Stimulated activated naive CD8-positive, alpha-beta T cell treated with anti-CD3 and anti-CD28 coated beads, Interleukin-15, Interleukin-2, amounts not matched to agents 100 U/mL and 50 U/mL, for 24 hours (primary cell): ENCODE measurements at places on chromosomes 7 and 10.
A peak's percentile ranks its signal among the peaks of the same experiment; 100 is the strongest.

GRCh38 chr10:1932692-1933094 lies 195.4 kb upstream of the ADARB2 start:
- no peak for DNase-seq

DNA sequence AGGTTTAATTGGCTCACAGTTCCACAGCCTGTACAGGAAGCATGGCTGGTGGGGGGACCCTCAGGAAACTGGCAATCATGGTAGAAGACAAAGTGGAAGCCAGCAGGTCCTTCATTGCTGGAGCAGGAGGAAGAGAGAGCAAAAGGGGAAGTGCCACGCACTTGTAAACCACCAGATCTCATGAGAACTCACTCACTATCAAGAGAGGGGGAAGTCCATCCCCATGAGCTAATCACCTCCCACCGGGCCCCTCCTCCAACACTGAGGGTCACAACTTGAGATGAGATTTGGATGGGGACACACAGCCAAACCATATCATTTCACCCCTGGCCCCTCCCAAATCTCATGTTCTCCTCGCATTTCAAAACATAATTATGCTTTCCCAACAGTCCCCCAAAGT lies 171.9 kb upstream of the CACNA2D1 start:
- no peak for DNase-seq

GRCh38 chr7:20301311-20301939 lies 29.3 kb upstream of the ITGB8 start:
- no peak for DNase-seq

DNA sequence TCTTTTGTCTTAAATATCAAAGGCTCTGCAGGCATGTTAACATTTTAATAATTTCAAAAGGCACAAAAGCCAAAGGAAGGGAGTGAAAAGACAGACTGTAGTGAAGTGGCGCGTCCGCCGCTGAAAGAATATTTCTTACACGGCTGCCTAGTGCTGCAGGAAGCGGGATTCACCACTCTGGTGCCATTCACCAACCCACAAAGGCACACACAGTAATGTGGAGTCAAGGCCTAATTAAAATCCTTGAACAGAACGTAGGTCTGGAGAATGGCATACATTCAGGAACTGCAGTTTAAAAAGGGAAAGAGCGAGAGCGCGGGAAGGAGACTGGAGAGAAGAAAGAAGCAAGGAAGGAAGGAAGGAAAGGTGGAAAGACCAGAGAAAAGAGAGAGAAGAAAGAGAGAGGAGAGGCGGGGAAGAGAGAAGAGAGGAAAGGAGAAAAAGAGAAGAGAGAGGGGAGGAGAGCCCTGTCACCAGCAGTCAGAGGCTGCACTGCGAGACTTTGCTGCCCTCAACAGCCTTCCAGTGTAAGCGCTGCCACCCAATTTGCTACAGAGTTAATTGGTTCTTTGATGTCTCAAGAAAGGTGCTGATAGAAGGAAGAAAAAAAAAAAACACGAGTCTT lies 554.0 kb downstream of the MDFIC start:
- DNase-seq, result no peak

- no peak for DNase-seq
Observed at GRCh38 chr10:62000037-62000603, 98.6 kb downstream of the ARID5B start.

- DNase-seq, result no peak
Observed at GRCh38 chr7:142787783-142788182, 17.0 kb downstream of the PRSS2 start.

GRCh38 chr10:14621037-14621436 lies 153.7 kb downstream of the FAM107B start:
- DNase-seq, result no peak

DNA sequence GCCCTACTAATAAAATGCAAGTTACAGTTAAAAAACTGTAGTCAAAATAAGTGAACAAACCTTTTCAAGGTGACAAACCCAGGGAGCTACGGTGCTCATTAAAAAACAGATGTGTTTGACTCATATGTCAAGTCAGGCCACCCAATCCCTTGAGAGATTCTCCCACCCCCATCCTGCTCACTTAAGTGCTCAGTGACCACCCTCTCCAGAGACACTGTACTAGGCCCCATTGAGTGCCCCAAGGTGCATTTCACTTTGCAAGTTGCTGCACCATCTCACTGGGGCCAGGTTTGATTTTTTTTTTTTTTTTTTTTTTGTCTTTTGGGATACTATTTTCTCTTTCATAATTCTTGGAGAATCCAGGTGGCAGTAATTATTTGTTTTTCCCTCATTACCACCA lies 1.9 kb downstream of the ERV3-1 start:
- DNase-seq, result no peak

GRCh38 chr7:103141753-103142404 lies 7.0 kb downstream of the NAPEPLD start:
- no peak for DNase-seq

GRCh38 chr7:14389181-14389591 lies 399.7 kb upstream of the ETV1 start:
- no peak for DNase-seq

DNA sequence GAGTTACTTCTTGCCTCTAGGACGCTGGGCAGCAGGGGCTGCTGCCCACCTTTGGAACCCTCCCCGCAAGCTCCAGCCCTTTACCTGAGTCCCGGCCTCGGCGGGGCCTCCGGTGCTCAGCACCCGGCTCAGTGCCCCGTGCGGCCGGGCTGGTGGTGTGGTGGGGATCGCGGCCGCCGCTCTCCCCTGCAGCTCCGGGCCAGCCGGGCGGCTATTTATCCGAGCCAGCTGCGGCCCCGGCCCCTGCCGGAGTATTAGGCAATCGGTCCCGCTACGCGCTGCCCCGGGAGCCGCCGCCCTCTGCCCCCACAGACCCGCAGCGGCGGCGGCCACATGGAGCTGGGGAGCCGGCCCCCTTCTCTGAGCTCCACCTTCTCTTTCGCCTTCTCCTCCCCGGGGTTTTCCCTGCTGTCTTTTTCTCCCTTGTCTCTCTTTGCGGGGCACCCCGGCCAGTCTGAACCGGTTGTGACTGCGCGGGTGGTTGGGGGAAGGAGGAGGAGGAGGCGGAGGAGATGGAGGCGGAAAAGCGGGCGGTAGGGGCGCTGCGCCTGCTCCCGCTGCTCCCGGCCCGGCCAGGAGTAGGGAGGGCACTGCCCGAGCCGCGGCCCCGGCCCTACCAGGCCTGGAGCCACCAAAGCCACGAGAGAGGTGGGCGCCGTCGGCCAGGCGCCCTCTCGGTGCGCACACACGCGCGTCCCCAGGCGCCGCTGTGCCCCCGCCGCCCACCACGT lies at the start of gene SLC16A9:
Gene SLC16A9, minus strand, starts transcription at position 456 of the 731 bp plus-strand sequence. CDS start 25,559 bp downstream, outside the sequence.
- DNase-seq, result peak; percentile 63

DNA sequence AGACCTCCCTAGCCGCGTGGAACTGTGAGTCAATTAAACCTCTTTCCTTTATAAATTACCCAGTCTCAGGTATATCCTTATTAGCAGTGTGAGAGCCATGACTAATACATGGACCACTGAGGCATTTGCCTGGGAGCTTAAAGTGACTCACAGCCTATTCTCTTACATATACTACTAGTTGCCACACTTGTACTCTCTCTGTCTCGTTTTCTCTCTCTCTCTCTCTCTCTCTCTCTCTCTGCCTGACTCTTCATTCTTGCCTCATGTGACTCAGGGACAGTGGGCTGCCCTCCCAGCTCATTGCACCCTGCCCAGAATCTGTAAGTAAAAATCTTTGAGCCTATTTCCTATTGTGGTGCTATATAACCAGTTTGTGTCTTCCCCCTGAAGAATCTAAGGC lies 238.5 kb upstream of the MAGI2 start:
- DNase-seq, result no peak

GRCh38 chr7:96591159-96591899 lies 118.3 kb downstream of the SEM1 start:
- no peak for DNase-seq

- DNase-seq, result no peak
Observed at GRCh38 chr7:40810274-40810673, 675.5 kb downstream of the SUGCT start.

- no peak for DNase-seq
Observed at GRCh38 chr7:42029405-42029804, 207.6 kb downstream of the GLI3 start.

GRCh38 chr10:62108759-62109586 lies 159.7 kb downstream of the RTKN2 start:
- DNase-seq, result no peak

- no peak for DNase-seq
Observed at GRCh38 chr7:157738066-157738460, 401.3 kb downstream of the DNAJB6 start.

- DNase-seq, result peak; percentile 43
Observed at GRCh38 chr10:24503461-24504320, 220.0 kb downstream of the ARHGAP21 start.

DNA sequence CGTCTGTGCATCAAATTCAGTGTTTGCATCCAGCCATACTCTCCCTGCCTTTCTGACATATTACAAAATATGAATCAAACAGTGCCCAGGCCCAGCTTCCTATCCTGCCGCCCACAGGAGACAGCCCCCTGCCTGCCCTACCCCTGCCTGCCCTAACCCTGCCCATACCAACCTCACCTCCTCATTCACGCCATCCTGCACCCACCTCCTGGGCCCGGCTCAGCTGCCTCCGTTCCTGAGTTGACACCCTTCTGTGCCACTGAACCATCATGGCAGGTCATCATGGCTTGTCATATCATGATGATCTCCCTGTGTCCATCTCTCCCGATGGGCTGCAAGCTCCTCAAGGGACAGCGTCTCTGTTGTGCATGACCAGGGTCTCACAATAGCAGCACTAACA lies 72.3 kb downstream of the TNS3 start:
- DNase-seq, result no peak

GRCh38 chr10:124291001-124291701 lies 127.6 kb downstream of the OAT start:
- DNase-seq, result peak; percentile 19

DNA sequence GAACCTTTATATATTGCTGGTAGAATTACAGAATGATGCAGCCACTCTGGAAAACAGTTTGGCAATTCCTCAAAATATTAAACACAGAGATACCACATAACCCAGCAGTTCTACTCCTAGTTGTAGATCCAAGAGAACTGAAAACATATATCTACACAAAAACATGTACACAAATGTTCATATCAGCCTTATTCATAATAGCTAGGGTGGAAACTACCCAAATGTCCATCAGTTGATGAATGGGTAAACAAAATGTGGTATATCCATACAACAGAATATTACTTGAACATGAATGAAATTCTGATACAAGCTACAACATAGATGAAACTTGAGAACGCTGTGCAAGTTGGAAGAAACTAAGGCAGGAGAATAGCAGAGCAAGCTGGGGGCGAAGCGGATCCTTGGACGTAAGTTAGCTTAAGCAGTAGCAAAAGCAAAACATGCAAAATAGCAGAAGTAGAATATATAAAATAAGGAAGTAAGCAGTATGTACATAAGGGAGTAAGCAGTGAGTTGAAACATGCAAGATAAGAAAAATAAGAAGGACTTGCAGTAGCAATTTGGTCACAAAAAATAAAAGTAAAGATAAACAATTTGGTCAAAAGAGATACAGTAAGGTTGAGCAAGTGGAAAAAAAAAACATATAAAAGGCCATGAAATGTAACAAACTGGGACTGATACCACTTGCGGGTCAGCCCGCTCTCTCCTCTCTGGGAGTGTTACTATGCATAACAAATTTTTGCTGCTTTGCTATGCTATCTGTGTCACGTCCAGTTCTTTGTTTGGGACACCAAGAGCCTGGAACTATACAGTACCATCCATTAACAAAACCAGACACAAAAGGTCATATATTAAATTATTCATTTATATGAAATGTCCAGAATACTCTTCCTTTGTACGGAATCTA lies 18.0 kb upstream of the HILPDA start:
- no peak for DNase-seq

DNA sequence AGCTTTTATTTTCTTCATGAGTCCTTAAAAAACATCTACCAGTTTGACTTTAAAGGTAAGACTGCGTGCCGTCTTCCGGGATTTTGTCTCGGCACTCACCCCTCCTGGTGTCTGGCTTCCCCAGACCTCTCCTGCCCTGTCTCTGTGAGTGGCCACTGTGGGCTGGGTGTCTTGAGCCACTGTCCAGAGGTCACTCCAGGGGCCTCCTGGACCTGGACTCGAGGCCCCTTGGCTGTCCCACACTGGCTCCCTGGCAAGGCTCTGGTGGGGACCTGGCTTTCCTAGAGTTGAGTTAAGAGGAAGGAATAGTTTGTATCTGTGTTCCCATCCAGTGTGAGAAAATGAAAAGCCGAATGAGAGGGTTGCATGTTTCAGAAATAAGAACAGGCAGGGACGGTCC lies 95.5 kb downstream of the NKX6-2 start:
- no peak for DNase-seq

DNA sequence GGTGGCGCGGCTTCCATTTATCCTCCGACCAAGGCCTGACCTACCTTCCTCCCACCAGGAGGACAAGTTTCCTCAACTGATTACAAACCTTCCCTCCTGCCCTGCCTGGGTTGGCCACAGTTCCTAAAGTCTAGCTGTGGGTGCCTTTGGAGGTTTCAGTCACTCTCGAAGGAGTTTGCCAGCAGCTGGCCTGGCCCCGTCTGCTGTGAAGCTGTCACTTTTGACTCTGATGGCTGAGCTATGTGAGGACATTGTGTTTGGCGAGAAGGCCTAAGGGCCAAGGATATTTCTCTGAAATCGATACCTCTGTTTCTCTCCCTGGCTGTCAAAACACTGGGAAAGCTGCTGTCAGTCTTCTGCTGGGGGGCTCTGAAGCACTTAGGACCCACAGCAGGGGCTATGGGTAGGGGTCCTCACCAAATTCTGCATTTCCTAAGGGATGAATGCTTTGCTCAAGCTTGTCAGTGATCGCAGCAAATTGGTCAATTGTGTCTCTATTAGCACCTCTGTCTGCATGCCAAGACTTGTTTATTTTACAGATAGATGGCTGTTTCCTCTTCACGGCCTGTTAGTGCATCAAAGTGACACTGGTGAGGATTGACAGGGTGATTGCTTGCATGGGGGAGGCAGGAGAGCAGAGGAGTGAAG lies 31.9 kb upstream of the SAMD8 start:
- DNase-seq, result no peak

DNA sequence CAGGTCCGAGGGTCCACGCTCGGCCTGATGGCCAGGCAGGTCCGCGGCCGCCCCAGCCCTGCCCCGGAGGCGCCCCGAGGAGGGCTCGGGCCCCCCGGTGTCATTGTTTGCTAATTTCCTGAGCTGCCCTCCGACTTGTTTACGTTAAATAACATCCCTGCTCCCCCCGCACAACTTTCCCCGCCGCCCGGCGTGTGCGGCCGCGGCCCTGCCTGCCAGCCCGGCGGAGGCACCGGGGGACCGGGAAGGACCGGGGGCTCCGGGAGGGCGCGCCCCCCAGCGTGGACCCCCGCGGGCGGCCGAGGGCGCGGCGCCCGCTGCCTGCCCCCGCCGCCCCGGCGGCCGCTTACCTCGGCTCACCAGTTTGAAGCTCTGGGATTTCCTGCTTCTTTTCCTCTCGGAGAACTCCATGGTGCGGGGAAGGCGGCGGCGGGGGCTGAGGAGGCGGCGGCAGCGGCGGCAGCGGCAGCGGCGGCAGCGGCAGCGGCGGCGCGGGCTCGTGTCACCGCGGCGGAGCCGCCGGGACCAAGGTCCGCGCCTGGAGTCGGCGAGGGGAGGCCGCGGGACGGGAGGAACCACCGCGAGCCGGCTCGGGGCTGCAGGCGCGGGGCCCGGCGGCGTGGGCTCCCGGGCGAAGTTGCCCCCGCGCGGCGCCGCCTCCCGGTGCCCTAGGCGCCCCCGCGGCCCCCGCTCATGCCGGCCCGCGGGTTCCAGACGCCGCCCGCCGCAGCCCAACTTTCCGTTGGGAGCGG lies 515 bp downstream of the BEND7 start:
- no peak for DNase-seq

- no peak for DNase-seq
Observed at GRCh38 chr10:78342827-78343653, 309.4 kb downstream of the RPS24 start.
